Trophoblast cell (in vitro differentiated cells and primary cell): ENCODE measurements at places on chromosomes 5 and 9.

GRCh38 chr5:100691085-100691484 lies 155.9 kb downstream of the FAM174A start:
- no peak for DNase-seq

- peak; percentile 78 for DNase-seq
These were observed 39.8 kb downstream of the ANXA2R start for GRCh38 chr5:43000111-43000840.

- DNase-seq = no peak
These were observed 111.5 kb upstream of the ZNF366 start for GRCh38 chr5:72618708-72619107.

DNA sequence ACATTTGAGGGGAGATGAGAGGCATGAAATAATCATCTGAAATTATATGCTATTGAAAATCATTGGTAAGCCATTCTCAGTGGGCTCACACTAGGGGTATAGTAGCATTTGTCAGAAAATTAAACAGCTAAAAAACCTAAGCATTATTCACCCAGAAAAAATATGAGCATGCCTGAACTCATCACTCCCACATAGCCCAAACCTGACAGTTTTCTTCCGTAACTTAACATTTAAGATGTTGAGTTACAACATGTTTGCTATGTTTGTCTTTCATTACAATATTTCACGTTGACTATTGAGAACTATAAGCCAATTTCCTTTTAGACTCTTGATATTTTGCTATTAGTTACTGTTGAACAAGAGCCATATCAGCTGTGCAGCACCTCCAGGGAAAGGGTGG lies 23.5 kb upstream of the GHR start:
- no peak for DNase-seq

DNA sequence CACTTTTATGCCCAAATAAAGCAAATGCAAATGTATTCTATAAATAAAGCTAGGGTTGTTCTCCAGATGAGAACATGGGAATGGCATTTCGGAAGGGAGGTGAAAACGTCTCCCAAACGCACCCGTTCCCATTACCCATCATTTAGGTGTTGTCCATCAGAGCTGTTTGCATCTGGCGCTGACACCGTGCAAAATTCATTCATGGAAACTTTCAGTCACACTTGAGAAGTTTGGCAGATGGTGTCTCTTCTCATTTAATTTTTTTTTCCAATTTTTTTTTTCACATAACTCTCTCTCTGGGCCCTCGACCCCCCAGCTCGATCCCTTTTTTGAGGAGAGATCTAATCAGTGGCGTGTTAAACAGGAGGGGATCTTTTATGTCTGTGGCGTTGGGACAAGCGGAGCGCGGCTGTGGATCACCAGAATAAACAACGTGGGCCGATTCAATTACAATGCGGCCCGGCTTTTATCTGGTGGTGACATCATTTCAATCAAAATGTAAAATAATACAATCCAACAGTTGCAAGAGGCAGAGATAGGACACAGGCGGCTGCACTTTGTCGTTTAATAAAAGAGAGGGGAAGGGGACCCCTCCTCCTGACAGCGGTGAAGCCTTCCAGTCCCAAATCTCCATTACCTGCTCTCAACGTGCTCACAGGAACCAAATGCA lies 246.1 kb upstream of the IRX4 start:
- no peak for DNase-seq

GRCh38 chr9:35852267-35852815 lies 17.9 kb downstream of the OR13J1 start:
- DNase-seq = no peak

GRCh38 chr5:28084069-28084468 lies 1045.7 kb upstream of the CDH9 start:
- DNase-seq = no peak

- DNase-seq = no peak
These were observed 22.0 kb upstream of the ADRA1B start for GRCh38 chr5:159894149-159894720.

GRCh38 chr5:95184924-95185323 lies 100.0 kb downstream of the MCTP1 start:
- DNase-seq = no peak

- no peak for DNase-seq
These were observed 45.8 kb upstream of the ENTREP1 start for GRCh38 chr9:69279084-69279731.

- DNase-seq = peak; percentile 97
These were observed 169.8 kb upstream of the RAI14 start for GRCh38 chr5:34486160-34486848.

- DNase-seq = no peak
These were observed 21.7 kb upstream of the ENTREP1 start for GRCh38 chr9:69303331-69303730.

GRCh38 chr5:129245489-129245888 lies 150.9 kb downstream of the ISOC1 start:
- peak; percentile 27 for DNase-seq

DNA sequence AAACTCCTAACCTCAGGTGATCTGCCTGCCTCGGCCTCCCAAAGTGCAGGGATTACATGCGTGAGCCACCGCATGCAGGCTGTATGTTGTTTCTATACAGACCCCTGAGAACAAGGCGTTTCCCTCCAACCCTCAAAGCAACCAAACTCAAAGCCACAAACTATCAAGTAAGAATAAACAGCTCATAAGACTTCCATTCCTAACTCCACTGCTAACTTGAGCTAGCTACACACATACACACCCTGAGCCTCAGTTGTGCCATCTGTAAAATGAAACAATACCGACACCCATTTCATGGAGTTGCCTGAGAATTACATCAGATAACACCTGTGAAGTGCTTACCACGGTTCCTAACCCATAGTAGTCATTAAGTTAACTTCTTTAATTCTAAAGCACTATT lies 70.8 kb downstream of the SERINC5 start:
- DNase-seq = no peak

DNA sequence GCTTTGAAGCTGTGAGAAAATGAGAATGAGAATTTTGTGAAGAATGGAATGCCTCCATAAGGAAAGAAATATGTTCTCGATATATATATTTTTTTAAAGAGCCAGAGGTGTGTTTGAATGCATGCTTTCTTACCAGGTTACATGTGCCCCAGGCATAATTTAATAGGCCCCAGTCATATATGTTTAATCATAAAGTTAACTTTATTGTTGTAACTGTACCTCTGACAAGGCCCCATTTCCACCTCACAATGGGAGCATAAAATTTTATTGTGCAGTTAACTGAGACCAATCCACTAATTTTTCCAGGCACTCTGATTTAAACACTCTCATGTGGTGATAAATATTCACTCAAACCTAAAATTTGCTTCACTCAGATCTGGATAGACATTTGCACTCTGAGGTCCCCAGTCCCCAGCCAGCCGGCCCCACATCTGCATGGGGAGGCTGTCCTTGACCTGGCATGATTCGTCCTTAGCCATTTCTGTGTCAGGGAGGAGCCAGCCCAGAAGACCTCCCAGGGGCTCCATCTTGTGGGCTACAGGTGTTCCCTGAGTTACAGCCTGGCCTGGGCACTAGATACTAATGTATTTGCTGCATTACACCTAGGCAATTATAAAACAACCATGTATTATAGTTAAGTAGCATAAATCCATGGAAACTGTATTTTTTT lies 245.8 kb downstream of the MTRR start:
- DNase-seq = no peak
